ENCODE measurements at places on chromosomes 11 and 22.
A peak's percentile ranks its signal among the peaks of the same experiment; 100 is the strongest.

DNA sequence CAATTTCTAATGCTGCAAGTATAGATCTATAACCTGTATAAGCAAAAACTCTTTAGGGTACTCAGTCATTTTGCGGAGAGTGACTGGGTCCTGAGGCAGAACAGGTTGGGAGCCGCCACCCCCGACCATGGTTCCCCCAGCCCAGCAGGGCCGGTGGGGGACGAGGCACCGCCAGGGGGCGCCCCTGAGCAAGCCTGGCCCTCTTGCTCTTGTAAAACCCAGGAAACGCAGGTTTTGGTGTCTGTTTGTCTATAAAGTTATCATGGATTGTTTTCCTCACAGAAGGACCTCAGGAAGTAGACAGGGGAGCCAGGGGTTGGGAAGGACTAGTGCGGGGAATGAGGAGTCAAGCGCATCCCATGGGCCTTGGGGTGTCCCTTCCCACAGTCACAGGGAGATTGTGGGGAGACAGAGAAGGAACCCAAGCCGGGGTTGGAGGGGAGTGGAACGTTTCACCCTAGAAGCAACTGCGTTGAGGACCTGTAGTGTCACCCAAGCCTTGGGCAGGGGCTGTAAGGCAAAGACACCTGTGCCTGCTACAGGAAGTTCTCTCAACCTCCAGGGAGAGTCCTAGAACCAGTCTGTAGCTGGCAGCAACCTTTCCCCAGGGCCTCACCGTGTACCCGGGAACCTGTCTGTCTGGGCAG lies 26.4 kb downstream of the KCTD17 start:
- peak; percentile 76 for DNase-seq

- no peak for DNase-seq
Measured at GRCh38 chr22:49570032-49570848, 257.4 kb downstream of the BRD1 start.

DNA sequence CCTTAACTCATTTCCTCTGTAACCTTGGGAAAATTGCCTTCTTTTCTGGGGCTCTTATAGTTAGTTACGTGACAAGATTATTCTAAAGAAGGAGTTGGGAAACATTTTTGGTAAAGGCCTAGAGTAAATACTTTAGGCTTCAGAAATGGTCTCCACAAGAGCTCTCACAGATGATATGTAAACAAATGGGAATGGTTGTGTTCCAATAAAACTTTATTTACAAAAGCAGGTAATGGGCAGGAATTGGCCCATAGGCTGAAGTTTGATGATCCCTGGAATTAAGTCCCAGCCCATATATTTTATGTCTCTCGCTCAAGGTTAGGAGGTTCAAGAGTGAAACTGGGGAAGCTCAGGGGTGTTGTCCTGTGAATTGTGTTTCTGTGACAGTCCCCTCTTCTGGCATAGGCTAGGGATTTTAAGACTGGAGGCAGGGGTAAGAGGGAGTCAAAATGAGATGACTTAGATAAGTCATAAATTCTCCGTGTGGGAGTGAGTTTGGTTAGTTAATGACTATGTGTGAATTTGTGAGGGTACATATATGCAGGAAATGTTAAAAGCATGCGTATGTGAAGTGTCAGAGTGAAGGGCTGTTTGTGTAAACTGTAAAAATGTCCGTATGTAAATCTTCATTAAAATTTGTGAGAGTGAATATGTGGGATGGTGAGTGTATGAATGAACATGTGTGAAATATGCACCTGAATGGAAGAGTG lies 7.4 kb upstream of the OR52B4 start:
- DNase-seq: no peak

GRCh38 chr11:117618982-117619355 lies 178.0 kb downstream of the DSCAML1 start:
- no peak for DNase-seq

- DNase-seq: no peak
Measured at GRCh38 chr11:30585892-30586250, 282 bp downstream of the MPPED2 start.

GRCh38 chr22:39349506-39349966 lies 255 bp upstream of the SYNGR1 start:
- DNase-seq: no peak

DNA sequence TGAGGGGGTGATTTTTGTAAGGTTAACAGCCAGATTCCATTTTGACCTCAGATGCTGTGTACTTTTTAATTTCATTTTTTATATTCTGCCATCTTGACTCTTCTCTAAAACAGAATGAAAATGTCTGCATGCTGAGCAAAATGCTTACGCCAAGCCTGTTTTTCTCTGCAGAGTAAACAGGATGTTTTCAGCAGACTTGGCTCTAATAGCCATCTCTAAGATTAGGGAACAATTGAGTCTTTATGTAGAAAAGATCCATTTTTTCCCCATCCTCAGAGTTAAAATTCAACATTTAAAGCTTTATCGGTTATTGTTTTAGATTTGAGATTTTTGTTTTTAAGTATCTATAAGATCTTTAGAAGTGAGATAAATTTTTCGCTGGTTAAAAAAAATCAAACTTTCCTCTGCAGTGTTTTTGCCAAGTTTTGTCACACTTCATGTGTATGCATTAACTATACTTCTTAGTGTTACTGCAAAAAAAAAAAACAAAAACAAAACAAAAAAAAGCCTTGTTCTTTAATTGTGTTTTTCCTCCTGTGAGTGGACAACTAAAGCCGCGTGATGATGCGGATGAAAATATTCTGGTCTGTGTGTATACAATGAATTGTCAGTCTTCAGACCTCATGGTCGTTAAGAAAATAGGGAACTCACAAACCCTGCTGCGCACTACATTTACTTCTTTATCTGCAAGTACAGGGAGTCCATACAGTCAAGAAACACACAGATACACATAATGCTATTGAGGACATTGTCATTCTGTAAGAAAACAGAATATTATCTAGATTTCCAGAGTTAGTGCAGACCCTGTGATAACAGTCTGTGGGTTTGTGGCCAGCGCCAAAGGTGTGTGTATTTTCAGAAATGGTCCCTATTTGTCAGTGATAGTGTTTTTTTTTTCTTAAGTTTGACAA lies 17.5 kb upstream of the ADSL start:
- no peak for DNase-seq

DNA sequence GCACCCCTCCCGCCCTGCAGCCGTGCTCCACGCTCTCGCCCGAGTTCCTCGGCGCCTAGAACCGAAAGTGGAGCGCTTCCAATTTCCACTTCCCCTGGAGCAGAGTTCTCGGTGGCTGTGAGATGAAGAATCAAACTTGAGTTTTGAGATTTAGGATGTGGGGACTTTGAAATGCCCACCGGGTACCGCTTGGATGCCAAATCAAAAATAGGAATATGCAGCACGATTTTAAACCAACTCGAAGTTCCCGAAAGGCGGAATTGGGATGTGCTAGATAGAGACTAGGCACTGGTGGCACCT lies 569 bp downstream of the POLA2 start:
- DNase-seq: no peak

- DNase-seq: no peak
Measured at GRCh38 chr11:13118194-13118593, 109.1 kb downstream of the RASSF10 start.

- DNase-seq: no peak
Measured at GRCh38 chr22:34847072-34847471, 218.9 kb upstream of the ISX start.

DNA sequence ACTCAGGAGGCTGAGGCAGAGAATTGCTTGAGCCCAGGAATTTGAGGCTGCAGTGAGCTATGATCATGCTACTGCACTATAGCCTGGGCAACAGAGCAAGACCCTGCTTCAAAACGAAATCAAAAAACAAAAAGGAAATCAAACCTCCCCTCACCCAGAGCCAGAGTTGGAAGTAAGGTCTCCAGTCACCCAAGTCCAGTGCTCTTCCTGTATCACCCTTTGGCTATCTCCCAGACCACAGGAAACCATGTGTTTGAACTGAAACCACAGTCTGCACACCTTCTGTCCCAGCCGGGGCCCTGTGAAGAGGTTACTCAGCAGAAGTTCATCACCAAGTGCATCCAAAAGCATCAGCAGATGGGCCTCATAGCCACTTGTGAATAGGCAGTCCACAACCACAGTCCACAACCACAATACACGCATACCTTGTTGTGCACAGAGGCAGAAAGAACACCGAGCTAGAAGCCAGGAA lies 4.6 kb downstream of the MYH9 start:
- no peak for DNase-seq

GRCh38 chr22:39856588-39856987 lies 37.0 kb downstream of the ENTHD1 start:
- DNase-seq: no peak

DNA sequence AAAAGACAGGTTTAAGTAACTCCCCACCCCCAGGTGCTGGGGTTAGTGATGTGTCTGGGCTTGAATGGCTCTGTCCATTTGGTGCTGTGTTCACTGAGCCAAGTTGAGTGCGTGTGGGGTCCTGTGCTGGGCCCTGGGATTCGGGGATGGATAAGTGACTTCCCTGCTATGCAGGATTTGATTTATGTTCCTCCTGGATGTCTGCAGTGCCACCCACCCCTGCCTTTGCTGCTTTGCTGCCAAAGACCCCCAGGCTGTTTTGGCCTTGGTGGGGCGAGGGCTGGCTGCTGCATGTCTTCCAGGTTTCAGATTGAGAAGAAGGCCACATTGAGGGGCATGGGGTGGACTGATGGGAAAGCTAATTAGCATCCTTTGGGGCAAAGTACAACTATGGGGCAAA lies 77.9 kb upstream of the PARVG start:
- DNase-seq: no peak
